ENCODE measurements at places on chromosomes 12 and 14. TPM values are rescaled to one million over a fixed set of nuclear protein-coding genes. Genes with fewer than 3 reads are reported as not detected.

Gene EGLN3
- total RNA-seq = 8.2 TPM

Gene OTX2
- not detected for total RNA-seq

Gene RERGL
- total RNA-seq = not detected

Gene GRIN2B
- total RNA-seq = 0.33 TPM

Gene MYRFL
- total RNA-seq = 1.2 TPM

Gene DAO
- total RNA-seq = not detected

Gene NRIP2
- total RNA-seq = not detected

Gene RAB2B
- 17.7 TPM for total RNA-seq

Gene OAS2
- 0.39 TPM for total RNA-seq

Gene HCAR1
- total RNA-seq = under 0.01 TPM

Gene OR6S1
- not detected for total RNA-seq
